ENCODE measurements at places on chromosomes 7 and 10.

GRCh38 chr7:107185716-107186115 is 16.9 kb downstream of the HBP1 start:
- DNase-seq, result no peak

DNA sequence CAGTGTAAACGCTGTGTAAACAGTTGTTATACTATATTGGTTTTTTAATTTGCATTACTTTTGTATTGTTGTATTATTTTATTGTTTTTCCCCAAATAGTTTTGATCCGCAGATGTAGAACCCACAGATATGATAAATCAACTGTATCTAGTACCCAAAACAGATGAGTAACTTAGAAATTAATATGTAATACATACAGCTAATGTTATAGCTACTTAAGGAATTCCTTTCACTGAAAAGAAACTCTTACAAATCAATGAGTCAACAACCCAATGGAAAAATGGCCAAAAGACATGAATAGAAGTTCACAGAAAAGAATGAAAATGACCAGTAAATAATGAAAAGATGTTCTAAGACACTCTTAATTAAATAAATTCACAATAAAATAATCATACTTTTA is 32.3 kb upstream of the ARL4A start:
- DNase-seq, result no peak

- no peak for DNase-seq
Measured at GRCh38 chr7:28771906-28772622, 186.1 kb downstream of the TRIL start.

- DNase-seq, result peak; percentile 62
Measured at GRCh38 chr10:72306215-72306760, 32.6 kb downstream of the DDIT4 start.

GRCh38 chr10:12269056-12269455 is 73.1 kb downstream of the CDC123 start:
- DNase-seq, result no peak

DNA sequence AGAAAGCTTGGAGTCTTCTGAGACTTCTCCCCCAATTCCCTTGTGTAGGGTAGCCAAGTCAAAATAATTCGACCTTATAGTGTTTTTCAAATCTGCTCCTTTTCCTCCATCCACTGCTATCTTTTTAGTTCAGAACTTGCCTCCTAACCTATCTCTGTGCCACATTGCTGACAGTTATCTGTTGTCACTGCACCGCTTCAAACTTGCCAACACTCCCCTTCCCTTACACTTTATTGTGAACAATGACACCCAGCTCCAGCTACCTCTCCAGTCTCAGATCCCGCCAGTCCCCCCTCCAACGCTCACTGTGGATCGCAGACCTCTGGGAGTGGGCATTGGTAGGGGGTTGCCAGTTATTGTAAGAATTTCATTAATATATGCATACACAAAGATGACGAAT is 16.3 kb upstream of the HPS1 start:
- no peak for DNase-seq

DNA sequence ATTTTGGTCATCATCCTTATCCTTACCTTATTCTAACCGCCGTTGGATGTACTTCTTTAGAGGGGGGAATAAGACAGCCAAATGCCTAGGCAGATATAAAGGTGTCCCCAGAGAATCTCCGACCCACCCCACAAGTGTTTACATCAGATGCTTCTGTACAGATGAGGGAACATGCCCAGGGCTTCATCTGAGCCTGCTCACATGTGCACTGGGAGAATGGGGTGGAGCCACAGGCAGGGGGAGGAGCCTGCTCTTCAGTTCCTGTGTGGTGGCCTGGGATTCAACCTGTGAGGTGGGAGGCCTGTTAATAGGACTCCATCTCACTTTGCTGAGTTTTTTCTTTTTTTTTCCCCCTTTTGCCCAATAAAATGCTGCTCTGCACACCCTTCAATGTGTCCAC is 27.6 kb upstream of the OPTN start:
- DNase-seq, result no peak

DNA sequence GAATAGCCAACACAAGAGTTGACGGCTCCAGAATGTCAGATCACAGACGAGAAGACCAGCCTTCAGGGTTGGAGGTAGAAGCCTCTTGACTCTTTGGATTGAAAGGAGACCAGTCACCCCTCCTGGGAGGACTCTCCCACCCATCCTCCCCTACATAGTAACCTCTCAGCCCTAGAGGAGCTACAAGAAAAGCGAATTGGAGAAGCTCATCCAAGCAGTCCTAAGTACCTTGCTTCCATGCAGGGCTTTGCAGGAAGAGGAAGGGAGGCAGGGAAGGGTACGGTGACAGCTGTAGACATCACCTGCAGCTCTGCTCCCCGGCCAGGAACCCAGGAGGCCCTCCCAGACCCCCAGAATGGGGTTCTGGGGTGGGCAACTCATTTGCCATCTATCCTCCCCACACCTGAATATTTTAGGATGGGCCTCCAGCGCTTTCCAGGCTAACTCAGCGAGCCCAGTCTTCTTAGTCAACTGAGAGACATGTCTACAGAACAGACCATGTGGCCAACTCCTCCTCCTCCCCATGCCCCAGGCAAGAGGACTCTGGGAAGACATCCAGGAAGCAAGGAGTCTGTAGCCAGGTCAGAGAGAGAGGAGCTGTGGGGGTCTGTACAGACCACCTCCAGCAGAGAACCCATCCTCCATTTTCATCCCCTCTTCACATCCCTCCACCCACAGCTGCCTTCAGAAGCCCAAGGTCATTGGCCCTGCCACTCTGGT is 55.6 kb upstream of the LBX1 start:
- no peak for DNase-seq

- DNase-seq, result no peak
Measured at GRCh38 chr7:4700577-4701235, 18.6 kb downstream of the FOXK1 start.

GRCh38 chr7:119720541-119720940 is 552.4 kb upstream of the KCND2 start:
- DNase-seq, result no peak

DNA sequence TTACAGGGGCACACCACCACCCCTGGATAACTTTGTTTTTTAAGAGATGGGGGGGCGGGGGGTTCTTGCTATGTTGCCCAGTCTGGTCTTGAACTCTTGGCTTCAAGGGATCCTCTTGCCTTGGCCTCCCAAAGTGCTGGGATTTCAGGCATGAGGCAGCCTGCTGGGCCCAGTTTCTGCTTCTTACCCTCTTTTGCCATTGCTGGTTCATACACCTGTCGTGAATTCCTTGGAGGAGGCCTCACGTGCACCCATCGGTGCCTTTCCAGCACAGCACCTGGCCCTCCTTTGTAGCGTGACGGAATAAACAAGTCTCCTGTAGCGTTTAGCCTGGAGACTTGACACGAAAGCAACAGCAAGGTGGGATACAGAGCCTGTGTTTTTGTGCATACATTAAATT is 75.5 kb downstream of the CARD11 start:
- no peak for DNase-seq

DNA sequence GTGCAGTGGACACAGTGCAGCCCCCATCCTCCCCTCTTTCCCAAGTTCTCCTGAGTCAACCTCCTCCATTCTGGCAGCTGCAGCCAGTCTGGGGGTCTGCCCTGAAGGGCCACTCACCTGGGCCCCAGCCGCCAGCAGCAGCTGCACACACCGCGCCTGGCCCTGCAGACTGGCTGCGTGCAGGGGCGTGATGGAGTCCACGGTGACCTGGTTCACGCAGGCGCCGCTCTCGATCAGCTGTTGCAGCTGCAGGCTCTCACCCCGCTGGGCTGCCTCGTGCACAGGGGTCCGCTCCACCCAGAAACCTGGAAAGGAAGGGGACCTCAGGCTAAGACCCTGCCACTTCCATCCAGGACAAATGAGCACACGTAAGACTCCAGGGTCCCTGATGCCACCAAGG is 13.6 kb downstream of the ASB13 start:
- peak; percentile 67 for DNase-seq

DNA sequence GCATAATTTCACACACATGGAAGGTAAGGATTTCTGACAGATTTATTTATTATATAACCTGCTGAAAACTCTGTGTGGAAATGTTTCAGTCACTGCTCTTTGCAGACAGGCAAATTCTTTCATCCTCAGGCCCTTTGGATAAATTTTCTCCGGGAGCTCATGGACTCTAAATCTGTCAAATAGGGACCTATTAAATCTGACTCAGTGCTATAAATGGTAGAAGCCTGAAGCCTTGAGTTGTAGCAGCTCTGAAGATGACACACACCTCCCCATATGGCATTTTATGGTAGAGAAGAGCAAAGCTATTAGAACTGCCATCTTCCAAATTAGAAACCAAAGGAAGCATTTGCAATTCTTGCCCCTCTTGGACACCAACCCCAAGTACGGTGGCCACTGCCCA is 808.7 kb downstream of the XPNPEP1 start:
- no peak for DNase-seq

DNA sequence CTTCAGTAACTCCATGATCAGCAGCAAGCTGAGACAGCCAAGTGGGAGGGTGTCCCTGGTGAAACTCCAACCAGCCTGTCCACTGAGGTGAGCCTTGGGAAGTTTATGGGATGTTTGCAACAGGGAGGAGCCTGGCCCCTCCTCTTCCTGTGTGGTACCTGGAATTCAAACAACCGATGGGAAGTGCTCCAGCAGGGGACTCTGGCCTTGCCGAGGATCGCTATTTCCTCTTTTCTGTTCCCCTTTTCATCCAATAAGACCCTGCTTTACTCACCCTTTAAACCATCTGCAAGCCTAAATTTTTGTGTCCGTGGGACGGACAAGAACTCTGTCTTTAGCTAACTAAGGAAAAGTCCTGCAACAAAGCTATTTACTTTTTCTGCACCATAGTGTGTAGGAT is 491.1 kb upstream of the ZMIZ1 start:
- DNase-seq, result no peak

GRCh38 chr10:89653410-89653869 is 8.4 kb upstream of the PANK1 start:
- no peak for DNase-seq

DNA sequence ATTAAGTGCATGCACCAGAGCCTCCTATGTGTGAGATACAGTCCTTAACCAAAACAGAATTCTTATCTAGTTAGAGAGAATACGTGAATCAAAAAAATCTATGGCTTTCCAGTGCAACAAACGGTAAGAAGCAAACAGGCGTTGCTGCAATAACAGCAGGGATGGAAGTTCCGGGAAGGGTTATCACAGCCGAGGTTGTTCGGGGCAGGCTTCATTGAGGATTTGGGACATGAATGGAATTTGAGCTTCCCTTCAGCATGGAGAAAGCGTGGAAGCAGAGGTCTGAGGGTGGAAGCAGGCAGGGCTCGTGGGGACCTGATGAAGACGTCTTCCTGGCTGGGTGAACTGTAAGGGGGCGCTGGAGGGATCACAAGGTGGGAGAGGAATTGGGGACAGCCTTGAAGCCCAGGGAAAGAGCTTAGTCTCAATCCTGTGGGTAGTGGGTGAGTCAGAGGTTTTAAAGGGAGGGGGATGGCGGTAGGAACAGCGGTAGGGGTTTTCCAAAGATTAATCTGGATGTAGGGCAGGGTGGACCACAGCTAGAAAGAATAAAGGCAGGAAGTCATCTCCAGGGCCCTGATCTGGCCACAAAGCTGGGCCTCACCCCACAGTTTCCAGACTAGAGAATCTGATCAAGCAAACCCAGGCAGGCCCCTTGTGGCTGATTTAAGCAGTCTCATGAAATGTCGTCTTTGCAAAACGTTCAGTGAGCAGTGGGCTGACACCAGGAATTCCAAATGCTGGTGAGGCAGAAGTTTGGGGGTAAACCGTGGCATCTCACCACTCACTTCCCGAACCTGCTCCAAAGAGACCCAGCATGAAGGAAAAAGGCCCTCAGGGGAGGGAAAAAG is 65.1 kb downstream of the CALML3 start:
- no peak for DNase-seq

DNA sequence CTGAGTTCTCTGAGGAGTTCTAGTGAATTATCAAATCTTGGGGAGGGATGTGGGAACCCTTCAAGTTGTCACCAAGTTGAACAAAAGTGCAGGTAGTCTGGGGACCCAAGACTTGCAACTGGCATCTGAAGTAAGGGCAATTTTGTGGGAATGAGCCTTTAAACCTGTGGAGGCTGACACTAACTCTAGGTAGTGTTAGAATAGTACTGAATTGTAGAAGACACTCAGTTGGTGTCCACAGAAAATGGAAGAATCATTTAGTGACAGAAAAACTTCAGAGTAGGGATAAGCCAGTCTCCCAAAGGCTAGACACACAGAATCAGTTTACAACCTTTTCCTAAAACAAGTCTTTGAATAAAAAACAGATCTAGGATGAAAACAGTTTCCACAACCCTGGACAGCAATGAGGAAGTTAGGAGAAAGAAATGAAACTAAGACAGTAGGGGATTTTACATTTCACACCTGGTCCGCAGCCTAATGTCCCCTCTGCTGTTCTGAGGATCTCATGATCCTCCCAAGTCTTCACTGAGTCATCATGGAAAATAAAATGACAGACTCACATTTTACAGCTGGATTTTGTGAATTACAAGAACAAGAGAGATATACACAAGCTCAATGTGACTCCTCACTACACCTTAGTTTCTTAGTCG is 23.0 kb upstream of the ING3 start:
- no peak for DNase-seq

GRCh38 chr7:155845226-155845625 is 33.0 kb upstream of the SHH start:
- DNase-seq, result peak; percentile 54

- DNase-seq, result no peak
Measured at GRCh38 chr7:28706584-28706983, 251.5 kb downstream of the TRIL start.

GRCh38 chr10:116084161-116084560 is 188.8 kb downstream of the GFRA1 start:
- DNase-seq, result no peak

- DNase-seq, result no peak
Measured at GRCh38 chr10:116761883-116762282, 19.5 kb upstream of the HSPA12A start.

GRCh38 chr10:111885046-111885445 is 298.5 kb downstream of the GPAM start:
- no peak for DNase-seq

DNA sequence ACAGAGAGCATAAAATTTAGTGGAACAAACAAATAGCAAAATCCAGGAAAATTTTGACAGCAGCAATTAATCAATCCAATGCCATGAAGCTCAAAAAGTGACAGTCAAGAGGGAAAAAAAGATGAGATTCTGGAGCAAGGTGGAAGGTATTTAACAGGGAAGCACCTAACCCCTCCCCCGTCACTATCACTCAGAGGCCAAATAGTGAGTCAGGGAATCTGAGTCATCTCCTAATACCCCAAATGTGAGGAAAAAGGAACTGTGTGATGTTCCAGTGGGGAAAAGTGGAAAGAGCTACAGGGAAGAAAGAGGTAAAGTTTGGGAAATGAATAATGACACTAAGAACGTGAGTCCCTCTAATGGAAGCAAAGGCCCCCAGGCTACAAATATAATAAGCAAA is 113.2 kb upstream of the PHF14 start:
- DNase-seq, result no peak

DNA sequence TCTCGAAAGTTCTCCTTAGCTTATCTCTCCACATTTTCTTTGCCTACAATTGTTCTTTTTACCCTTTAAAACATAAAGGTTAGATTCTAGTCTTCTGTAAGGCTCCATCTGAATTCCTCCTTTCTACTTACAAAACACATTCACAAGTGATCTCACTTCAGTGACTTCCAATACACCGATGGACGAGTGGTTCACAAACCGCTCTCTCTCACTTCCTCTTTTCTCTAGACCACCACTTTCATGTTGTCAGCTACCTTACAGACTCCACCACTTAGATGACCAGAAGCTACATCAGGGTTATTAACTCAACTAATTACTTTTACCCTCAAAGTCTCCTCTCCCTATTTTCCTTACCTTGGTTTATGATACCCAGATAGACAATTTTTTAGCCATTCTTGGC is 11.8 kb downstream of the MET start:
- DNase-seq, result no peak

All from posterior cingulate gyrus (tissue), 11 donors.